ENCODE measurements at places on chromosomes 11 and 22.
A peak's percentile ranks its signal among the peaks of the same experiment; 100 is the strongest.

GRCh38 chr11:62260261-62260953 is 9.6 kb upstream of the SCGB2A2 start:
- no peak for DNase-seq

DNA sequence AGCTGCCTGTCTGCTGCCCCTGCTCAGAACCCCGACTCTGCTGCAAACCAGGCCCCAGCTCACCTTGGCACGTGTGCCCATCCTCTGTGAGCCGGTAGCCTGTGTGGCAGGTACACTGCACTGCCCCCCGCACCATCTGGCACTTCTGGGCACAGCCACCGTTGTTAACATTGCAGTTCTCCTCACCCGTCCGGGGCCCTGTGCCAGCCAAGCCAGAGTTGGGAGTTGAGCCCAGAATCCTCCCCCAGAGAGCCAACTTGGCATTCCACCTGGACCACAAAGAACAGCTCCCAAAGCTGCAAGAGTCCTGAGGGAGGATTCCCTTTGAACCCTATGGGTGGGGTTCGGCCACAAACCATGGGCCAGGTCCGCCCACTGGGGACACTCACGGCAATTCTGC is 22.5 kb downstream of the LRP4 start:
- DNase-seq: no peak

DNA sequence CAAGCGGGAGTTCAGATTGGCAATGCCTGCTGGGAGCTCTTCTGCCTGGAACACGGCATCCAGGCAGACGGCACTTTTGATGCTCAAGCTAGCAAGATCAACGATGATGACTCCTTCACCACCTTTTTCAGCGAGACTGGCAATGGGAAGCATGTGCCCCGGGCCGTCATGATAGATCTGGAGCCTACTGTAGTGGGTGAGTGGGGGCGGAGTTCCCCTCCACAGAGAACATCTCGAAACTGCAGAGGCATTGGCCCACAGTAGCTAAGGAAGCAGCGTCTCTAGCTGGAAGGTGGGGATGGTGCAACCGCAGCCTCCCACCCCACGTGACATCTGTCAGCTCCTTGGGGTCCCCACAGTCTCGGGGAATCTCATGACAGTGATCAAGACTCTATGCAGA is 10.9 kb downstream of the TUBA8 start:
- no peak for DNase-seq

DNA sequence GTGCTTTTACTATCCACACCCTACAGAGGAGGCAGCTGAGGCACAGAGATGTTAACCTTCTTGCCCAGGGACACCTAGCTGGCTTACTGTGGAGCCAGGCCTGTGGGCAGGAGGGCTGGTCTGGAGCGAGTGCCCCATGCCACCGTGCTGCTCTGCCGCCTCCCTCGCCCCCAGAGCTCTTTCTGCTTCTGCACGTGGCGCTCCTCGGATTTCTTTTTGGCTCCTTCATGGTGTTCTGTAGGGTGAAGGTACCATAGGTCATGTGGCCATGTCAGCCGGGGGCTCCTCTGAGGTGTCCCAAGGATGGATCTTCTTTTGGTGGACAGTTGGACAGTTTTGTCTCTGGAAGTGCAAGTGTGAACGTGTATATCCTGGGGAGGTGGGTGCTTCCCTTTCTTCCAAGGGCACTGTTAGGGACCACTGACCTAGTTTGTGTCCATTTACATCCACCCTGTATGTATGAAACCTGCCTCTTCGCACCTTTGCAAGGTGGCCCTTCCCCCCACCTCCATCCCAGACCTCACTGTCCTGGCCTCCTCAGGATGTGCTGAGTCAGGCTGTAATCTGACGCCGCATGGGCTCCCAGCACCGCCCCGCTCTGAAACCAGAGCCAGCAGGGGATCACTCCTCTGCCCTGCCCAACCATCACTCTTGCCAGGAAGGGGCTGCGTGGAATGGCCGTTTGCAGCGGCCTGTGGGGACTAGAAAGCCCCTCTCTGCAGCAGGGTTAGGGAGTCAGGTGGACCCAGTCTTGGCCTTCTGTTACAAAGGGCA is 31.7 kb downstream of the POLR3H start:
- DNase-seq: peak; percentile 66

DNA sequence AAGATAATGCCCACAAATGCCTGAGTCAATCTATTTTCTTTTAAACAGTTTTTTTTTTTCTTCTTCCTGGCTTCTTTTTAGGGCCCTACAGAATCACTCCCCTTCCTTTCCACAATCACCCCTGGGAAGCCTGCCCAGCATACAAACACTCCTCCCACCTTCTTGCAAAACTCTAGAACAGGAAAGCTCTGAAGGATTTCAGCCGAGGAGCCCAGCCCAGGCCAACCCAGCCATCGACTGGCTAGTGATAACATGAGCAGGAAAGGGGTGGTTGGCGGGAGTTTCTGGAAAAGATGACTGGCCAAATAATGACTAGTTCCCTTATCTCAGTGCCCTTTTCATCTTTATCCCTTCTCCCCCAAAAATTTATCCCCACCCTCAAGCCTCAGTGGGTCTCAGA is 68.2 kb downstream of the USP35 start:
- peak; percentile 55 for DNase-seq

DNA sequence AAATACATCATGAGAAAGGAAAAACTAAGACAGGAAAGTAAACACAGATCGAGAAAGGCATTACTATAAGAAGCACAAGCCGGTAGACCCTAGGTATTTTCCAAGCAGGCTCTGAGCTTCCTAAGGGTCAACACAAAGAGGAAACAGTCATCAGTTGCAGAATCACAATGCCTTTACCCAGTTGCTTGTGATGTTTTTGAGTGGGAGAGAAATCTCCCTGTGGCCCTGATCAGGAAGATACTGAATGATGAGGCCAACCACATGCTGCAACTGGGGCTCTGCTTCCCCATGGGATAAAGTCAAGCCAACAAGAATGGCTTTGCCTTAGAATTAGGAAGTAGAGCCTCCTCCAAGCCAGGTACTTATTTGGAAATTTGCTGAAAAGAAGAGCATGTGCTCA is 132.6 kb downstream of the MICAL2 start:
- DNase-seq: no peak

DNA sequence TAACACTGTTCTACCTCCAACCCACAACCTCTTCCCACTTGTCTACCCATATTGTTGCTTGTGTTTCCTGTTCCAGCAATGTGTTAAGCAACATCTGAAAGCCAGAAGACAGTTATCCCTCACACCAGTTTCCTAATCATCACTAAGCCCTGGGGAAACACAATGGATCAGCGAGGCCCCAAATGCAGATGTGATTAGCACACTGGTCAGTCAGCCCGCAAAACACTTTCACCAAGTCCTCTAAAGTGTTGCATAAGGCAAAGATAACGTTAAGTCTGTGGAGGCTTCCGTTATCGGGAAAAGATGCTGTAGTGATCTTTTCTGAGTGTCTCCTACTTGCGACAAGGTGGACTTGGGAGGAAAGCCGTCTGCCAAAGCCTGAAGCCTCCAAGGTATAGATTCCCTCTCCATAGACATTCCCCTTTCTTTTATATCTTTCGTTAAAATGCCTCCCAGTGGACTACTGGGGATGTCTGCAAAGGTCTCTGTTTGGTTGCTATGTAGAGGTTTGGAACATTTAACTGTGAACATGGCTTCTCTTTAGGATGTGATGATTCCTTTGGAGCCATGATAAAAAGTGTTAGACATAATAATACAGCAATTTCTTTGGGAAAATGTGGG is at the start of gene MS4A3:
MS4A3 (plus strand) TSS at position 317 of the 621 bp plus-strand sequence. CDS start 4,496 bp downstream, outside the sequence.
- no peak for DNase-seq

DNA sequence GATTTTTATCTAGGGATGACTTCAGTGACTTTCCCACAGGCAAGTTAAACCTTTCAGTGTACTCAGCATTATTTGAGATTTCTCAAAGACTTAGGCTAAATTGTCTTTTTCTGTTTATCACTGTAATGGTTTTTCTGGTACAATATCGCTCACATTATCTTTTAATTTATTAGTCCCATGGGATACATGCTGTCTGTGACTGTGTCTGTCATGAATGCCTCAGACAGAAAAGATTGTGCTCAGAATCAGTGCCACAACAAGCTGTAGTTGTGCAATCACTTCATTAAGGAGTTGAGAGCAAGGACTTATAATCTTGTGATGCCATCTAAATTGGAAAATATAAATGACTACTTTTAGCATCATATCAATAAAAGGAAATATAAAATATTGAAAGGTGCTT is 2374.2 kb upstream of the RAG2 start:
- no peak for DNase-seq

DNA sequence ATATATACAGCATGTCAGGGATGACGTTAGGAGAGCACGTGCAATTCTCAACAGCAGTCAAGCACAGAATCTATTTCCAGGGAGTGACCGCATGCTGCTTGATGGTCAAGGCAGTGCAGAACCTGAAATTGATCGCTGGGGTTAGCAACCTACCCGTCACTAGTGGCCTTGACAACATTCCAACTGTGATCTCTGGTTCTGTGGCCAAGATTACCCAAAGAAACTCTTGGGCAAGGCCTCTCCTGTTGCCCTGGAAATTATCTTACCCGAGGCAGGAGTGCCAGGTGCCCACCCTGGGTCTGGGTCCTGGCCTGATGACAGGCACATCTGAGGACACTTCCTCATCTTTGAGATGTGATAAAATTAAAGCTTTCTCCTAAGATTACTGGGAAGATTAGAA is 2.2 kb downstream of the TM7SF2 start:
- DNase-seq: no peak

DNA sequence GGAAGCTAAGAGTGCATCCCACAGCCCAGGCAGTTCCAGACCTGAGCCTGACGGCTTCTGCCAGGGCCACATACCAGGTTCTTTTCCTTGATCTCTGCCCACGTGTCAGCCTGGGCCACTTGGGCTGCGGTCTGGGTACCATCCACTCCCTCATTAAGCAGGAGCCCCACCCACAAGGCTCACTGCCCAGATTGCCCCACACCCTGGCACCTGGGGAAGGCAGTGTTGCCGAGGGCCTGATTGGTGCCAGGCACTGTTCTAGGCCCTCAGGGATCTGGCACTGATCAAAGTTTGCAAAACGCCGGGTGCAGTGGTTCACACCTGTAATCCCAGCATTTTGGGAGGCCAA is 15.4 kb downstream of the GGA1 start:
- DNase-seq: no peak

GRCh38 chr11:1460396-1460985 is 26.1 kb downstream of the MOB2 start:
- no peak for DNase-seq

DNA sequence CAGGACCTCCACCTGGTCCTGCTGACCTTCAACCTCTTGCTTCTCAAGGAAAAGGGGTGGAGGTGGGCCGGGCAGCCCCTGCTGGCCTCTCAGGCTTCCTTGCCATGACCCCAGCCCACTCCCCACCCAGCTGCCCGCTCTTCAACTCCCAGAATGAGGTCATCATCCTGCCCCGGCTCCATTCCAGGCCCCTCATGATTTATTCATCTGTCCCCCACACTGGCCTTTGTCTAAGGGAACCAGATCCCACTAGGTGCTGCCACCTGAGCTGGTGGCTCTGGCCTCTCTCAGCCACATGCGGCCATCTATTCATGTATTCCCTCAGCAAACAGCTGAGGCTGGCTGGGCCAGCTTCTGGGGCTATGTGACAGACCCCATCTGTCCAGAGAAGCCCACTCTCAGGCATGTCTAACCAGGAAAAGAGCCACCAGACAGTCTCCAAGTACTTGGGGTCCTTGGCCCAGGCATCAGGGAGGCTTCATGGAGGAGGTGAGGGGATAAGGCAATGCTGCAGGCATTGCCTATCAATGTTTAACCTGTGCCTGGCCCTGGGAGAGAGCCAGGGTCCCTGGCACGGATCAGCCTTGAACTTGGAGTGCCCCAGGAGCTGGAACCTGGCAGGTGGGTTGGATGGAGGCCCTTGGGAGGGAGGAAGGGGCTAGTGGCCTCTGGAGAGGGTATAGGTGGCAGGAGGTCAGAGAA is 2.2 kb upstream of the CABP2 start:
- no peak for DNase-seq

GRCh38 chr11:73968356-73968966 is 14.2 kb downstream of the UCP2 start:
- DNase-seq: no peak

- no peak for DNase-seq
These were observed 15.7 kb downstream of the SPTY2D1 start for GRCh38 chr11:18618342-18619025.

- no peak for DNase-seq
These were observed 12.3 kb upstream of the ASRGL1 start for GRCh38 chr11:62324731-62325556.

GRCh38 chr22:37659066-37659896 is 758 bp downstream of the PDXP start:
- DNase-seq: no peak

DNA sequence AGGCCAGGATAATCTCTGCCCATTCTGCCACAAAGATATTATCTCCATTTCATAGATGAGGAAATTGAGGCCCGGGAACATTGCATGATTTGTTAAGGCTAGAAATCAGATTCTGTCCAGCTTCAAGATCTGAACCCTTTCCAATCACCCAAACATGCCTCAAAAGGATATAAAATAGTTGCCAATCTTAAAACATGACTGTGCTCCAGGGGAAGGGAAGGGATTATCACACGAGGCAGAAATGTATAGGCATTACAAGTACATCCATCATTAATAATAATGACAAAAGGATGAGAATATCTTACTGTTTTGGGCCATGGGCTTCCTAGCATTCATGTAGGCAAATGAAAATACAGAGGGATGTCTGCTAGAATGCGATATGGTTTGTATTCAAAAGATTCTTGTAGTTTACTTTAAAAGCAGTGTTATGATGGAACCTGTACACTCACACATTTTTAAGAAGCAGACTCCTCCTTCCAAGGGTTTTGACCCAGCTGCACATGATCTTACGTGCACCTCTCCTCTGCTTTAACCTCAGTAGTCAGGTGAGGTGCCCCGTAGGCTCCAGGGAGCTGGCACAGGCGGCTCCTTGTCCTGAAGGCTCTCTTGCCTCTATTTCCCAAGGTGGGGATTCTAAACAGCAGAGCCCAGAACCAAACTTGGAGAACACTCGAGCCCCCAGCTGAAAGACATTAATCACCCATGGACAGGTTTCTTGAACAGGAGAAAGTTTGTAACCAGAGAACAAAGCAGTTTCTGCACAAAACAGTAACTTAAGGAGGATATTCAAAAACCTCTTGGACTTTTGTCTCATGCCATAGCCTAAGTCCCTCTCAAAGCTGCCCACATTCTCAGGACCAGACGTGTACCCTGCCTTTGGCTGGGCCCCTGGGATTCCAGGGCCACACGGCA is 36.0 kb downstream of the PARVA start:
- DNase-seq: no peak

DNA sequence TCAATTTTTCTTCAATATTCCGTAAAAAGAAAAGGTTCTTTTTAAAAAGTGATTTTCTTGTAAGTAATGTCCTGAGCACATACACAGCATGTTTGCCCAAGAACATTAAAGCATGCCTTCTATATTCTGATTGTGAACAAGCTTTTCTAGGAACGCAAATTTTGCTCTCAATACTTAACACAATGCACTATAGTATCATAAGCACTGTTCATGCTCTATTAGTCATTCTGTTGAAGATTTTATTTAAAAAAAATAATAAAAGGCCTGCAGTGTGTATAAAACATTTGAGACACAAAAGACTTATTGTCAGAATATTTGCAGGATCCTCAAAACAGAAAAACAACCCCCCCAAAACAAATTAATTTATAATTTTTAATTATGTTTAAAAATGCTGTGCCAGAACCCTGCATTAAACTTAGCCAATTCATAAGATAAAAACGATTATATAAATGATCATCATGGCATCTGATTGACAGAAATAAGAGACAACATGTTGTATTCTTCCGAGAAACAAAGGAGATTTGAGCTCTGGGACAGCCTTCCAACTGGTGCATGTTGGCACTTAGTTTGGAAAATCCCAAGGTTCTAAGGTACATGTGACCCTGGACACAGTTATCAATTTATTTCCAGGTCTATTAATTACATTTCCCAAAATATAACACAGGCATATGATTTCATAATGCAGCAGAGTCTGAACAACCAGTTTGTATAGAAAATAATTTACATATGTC is 13.1 kb downstream of the MTMR2 start:
- DNase-seq: no peak

GRCh38 chr22:44165286-44165874 is 15.3 kb upstream of the PARVG start:
- DNase-seq: no peak

Data from amniotic stem cell (primary cell).